Panc1 (cell line): ENCODE measurements at places on chromosomes 5 and 9. TPM values are rescaled to one million over a fixed set of nuclear protein-coding genes. Genes with fewer than 3 reads are reported as not detected.

DDX4 gene
- total RNA-seq = not detected

HTR4 gene
- total RNA-seq = not detected

FAM81B gene
- total RNA-seq = not detected

SELENOP gene
- total RNA-seq = 1.6 TPM

CER1 gene
- total RNA-seq = not detected

RASGEF1C gene
- total RNA-seq = 0.49 TPM

SPATA31C1 gene
- total RNA-seq = not detected

SHISAL2B gene
- total RNA-seq = not detected

HRCT1 gene
- total RNA-seq = not detected

NTRK2 gene
- total RNA-seq = 0.23 TPM

FSTL4 gene
- total RNA-seq = 0.18 TPM

OR1J2 gene
- total RNA-seq = not detected

ACSL6 gene
- total RNA-seq = 0.18 TPM

GRCh38 chr5:124438903-124439281 is 307.5 kb downstream of the ZNF608 start:
- no peak for DNase-seq

DNA sequence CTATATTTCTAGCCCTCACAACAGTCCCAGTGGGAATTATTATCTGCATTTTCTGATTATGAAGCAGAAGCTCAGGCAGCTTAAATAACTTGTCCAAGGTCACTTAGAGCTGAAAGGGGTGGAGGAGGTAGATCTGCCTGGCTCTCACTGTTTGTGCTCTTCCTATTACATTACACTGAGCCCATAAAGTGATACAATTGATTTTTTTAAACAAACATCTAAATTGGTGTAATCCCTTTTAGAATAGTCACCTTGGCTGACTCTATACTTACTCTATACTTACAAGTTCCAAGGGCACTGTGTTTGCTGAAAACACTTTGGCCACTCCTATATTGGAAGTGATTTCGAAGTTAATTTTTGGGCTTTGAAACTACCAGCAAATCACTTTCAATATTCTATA is 144.7 kb downstream of the APBA1 start:
- DNase-seq = no peak

DNA sequence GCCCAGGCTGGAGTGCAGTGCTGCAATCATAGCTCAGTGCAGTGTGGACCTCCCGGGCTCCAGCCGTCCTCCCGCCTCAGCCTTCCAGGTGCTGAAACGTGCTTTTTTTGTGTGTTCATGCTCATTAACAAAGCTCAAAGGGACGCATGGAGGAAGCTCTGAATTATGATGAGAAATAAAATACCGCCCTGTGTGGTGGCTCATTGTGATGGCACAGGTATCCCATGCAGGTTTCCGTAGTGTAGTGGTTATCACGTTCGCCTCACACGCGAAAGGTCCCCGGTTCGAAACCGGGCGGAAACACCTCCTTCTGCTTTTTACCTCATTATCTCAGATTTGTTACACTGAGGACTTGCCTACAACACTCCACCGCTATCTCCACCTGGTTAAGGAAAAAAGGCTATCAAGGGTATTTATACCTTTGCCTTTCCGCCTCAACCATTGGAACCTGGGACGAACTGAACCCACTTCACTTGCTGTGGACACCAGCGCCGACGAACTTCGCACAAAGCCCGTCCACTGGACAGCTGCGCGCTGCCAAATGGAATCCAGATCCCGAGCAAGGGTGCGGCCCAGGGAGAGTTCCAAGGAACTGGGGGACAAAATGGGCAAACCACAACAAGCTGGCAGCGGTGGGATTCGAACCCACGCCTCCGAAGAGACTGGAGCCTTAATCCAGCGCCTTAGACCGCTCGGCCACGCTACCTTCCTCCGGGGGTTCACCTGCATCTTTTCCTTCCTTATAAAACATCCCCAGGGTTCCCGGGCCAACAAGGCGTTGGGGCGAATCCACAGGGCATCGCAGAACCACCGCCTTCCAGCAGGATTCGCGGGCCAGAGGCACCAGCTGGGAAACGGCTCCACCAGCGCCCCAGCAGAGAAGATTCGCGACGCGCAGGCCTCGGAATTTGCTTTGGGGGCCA is 26.3 kb downstream of the OR2V2 start:
- peak; percentile 95 for DNase-seq

- DNase-seq = no peak
These were observed 23.0 kb downstream of the GLIS3 start for GRCh38 chr9:4276856-4277255.

DNA sequence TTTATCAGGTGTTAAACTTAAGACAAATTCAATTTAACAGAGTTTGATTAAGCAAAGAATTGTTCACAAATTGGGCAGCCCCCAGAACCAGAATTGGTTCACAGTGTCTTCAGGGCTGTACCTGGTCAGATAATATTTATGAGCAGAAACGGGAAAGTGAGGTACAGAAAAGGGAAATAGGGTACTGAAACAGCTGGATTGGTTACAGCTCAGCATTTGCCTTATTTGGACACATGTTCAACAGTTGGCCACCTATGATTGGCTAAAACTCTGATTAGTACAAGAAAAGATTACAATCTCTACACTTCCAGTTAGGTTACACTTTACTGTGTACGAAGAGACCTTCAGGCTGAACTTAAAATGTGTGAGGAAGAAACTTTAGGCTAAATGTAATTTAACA is 18.7 kb downstream of the LRRC70 start:
- no peak for DNase-seq

DNA sequence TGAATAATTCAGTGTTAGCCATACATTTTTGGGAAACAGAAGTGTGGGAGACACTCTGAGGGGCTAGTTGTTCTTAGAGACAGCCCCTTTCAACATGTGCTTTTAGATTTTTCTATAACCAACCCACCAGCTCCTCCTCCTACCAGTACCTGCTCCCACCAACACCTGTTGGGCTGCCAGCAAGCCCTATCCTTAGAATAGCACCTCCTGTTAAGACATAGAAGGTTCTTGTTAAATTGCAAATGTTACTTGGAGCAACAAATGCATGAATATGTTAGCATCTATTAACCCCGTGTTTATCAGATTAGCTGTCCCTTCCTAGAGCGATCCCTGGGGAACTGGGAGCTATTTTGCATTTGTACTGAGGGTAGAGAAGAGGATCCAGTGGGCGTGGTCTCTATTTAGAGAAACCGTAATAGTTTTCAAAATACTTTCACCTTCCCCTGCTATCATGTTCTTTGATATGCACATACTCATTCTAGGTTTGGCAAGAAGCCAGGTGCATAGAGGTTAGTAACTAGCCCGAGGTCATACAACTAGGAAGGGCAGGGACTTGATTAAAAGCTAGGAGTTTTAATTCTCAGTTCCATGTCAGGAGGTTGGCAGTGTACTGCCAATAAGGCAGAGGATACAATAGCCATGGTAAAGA is 334.4 kb downstream of the KCTD16 start:
- DNase-seq = no peak

DNA sequence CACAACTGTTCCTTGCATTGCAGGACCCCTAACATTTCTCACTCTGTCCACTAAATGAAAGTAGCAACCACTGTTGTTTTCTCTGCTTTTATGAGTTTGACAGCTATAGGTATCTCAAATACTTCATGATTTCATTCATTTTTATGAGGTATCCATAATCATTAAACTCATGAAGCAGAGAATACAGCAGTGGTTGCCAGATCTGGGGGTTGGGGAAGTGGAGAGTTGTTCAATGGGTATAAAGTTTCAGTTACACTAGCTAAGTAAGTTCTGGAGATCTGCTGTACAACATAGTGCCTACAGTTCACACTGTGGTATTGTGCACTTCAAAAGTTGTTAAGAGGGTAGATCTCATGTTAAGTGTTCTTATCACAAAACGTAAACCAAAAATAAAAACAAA is 23.4 kb upstream of the CAMK4 start:
- DNase-seq = no peak

DNA sequence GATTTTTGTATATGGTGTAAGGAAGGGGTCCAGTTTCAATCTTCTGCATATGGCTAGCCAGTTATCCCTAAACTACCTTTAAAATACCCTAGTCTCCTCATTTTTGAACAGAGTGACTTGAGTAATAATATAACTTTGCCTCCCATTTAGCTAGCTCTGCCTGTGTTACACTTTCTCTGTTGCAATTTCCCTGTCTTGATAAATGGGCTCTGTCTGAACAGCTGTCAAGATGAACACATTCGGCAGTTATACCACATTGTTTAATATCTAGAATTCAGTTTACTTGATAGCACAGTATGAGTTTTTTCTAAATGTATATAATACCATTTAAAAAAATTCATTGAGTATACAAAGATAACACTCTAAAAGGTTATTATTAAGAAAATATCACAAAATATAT is 562.9 kb upstream of the FTMT start:
- no peak for DNase-seq

DNA sequence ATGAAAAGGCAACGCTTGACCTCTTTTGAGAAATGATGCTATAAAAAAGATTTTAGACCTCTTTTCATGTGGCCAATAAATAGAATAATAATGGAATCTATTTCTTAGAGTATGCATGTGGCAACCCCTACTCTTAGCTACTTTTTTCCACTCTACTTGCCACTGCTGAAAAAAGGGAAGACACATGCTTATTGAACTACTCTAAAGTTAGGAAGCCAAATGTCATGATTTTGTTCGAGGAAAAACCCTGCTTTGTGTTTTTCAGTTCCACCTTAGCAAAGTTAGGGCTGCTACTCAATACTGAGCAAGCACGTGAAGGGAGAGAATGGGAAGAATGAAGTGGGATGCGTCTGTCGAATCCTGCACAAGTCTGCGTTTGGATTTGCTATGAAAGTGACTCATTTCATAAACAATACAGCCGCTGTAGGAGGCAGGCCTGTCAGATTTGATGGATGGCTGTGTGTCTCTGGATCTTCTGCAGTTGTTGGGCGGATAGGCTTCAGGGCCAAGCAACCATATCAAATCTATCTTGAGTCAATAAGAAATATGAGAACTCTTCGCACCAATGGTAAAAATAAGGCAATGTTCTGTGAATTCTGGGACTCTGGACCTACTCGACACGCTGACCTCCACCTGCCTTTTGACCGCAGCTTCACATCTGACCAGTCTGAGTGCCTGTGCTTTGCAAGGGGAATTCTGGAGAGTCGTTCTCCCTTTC is 333.6 kb downstream of the PIK3R1 start:
- no peak for DNase-seq

GRCh38 chr9:15137089-15137488 is 169.9 kb downstream of the TTC39B start:
- DNase-seq = no peak

DNA sequence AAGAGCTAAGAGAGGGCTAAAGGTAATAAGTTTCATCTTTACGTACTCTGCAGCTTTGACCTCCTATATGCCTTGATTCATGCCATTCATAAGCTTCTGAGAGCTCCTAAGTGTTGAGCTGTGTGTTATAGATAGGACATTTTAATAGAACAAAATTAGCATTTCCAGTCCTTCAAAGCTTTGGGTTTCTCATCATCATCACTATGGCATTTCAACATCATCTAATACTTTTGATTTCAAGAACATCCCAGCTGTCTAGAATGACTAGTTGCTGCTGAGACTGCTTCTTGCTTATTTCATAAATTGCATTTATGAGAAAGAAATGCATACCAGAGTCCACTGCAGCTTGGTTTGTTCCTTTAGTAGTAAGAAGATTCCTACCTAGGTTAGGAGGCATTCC is 201.7 kb downstream of the SGCD start:
- no peak for DNase-seq

DNA sequence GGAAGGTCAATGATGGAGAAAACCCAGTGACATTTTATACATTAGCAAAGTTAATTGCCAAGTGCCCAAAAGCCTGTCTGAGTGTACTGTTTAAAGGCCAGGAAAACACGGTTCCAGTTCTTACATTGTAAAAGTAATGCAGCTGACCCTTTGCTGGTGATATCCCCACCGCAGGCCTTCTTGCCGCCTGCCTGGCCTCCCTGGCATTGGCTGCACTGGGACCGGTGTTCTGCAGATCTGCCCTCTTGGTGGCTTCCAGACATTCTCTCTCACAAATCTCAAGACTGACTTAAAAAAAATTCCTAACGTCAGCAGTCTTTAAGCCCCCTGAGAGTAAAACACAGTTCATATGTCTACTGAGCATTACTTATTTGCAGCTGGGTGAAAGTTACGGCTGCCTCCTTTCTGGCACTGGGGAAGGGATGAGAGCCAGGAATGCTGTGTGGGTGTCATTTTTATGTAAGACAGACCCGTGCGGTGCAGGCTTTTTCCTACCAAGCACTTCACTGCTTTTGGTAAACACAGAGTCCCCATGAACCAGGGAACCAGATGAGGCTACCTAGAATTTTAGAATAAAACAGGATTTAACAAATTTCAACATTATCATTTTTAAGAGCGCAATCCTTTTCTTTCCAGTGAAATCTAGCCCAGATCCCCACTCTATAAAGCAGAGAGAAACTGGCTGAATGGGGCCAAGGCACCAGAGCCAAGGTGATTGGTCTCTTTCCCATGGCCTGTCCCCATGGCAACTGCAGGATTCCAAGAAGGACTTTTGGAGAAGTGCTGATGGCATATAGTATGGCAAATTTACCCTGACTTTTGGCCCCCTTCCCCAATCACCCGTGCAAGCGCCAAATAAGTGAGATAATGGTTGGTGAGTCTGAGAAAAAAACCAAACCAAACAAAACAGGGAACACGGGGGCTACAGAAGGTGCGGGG is 80.8 kb downstream of the LMNB1 start:
- DNase-seq = no peak

GRCh38 chr9:111076042-111076441 is 37.8 kb upstream of the LPAR1 start:
- DNase-seq = no peak

DNA sequence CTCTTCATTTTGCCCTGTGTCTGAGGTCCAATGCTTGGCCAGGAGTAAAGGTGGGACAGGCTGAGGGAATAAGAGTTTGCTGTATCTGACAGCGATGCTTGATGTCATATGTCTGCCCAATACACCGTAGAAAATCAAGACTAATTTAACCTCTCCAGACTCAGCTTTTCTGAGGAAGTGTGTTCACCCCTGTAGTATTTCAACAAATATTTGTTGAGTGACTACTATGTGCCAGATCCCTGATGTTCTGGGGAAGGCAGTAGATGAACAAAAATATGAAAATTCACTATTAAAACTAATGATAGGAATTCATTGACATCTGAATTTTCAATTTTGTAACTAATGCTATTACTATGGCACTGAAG is 489.7 kb downstream of the EBF1 start:
- DNase-seq = no peak

DNA sequence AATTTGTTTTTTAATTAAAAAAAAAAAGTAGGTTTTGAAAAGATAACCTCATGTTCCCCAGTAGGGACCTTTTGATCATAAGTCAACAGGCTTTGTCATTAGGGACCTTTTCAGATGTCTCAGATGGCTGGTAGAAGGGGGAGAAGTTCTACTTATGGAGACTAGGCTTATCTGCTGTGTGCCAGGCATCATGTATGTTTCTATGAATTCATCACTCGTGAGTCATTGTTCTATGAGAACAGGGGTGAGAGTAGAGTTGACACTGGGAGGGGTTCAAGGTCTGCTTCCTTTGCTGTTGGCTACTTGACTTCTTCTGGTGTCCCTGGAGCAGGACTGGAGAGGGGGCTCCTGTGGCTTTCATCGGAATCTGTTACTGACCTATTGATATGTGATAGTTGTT is 138.8 kb downstream of the KDM4C start:
- DNase-seq = no peak

GRCh38 chr5:75040973-75041372 is 11.4 kb downstream of the GCNT4 start:
- DNase-seq = no peak

GRCh38 chr9:109497226-109498153 is 617 bp downstream of the PTPN3 start:
- DNase-seq = no peak

GRCh38 chr5:141966275-141966962 is 2.5 kb upstream of the RNF14 start:
- no peak for DNase-seq
